Activated T-cell treated with anti-CD3 and anti-CD28 coated beads for 4 hours (primary cell): ENCODE measurements at places on chromosomes 11 and 22.

DNA sequence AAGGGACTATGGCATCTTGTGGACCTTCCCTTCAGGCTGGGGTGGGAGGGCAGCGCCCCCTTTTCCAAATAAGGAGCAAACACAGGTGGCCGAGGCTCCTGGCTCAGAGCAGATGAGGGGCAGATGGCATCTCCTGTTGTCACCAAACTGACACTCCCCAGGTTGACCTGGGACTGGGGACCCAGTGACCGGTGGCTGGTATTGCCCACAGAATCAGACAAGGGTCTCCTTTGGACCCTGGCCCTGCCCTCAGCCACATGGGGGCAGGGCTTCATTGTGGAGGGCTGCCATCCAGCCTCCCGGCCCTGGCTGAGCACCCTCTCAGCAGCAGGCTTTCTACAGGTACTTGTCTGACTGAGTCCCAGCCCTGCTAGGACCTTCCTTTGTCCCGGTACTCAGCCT lies 842 bp upstream of the SIGIRR start:
- no peak for DNase-seq

- DNase-seq, result peak; percentile 28
Measured at GRCh38 chr11:57566905-57567514, 462 bp downstream of the UBE2L6 start.

DNA sequence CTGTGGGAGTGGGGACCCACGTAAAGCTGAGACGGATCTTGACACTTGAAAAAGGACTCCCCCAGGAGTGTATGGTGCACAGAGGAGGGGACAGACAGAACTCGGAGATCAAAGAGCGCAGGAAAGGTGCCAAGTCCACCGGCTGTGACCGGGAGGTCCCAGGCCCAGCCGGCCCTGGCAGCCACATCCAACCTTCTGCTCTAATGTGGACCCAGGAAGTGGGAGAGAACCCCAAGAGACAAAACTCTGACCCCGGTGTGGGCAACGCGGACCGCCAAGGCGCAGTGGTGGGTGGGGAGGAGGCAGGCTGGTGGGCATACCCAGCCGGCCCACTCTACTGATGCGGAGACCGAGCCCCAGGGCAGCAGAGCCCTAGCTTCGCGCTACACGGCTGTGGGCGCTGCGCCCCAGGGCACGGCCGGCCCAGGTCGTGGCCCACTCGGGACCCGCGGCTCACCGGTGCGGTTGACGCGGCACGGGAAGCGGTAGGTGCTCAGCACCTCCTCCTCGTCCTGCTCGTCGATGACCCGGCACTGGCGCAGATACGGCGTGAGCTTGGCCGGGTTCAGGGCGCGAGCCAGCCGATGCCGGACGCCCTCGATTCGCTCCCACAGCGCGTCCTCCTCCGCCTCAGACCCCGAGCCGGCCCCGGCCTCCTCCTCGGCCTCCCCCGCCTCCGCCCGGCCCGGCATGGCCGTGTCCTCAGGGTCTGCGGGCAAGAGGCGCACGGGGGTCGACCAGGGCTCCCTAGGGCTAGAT lies 527 bp downstream of the CARD10 start:
- no peak for DNase-seq

DNA sequence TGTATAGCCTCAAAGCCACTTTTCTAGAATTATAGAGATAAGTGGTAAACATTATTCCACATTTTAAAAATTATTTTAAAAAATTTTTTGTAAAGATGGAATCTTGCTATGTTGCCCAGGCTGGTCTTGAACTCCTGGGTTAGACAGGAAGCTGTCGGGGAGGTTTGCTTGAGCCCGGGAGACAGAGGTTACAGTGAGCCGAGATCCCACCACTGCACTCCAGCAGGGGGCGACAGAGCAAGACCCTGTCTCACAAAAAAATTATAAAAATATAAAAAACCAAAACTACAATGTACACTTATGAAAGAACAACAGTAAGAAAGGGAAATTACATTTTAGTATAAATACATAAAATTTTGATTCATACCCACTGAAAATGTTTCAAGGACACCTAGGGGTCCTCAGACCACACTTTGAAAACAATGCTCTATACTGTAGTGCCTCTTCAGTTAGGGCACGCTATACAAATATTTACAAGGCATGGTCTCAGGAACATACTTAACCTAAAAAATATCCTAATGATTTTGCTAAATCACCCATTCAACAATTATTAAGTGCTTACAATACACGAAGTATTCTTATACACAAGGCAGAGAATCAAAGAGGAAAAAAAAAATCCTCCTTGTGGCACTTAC lies 111.2 kb downstream of the MRTFA start:
- peak; percentile 69 for DNase-seq

- no peak for DNase-seq
Measured at GRCh38 chr11:131689049-131689925, 318.9 kb downstream of the NTM start.

DNA sequence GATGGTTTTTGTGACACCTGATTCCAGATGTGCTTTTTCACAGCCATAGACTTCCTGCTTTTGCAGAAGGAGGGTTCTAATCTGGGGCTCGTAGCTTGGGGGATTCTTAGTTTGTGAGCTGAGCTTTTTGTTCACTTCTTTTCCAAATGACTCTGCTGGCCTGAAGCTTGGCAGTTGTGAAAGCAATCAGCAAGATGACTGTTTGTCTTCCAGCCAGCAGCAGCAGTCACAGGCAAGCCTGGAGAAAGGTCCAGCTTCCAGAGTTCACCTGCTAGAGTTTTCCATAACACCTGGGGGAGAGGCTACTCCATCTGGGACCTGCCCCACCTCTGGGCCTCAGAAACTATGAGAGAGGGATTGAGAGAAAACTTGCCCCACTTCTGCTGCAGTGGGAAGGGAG lies 4.1 kb downstream of the MARK2 start:
- DNase-seq, result no peak

- no peak for DNase-seq
Measured at GRCh38 chr22:35152316-35152715, 86.4 kb downstream of the ISX start.

- DNase-seq, result no peak
Measured at GRCh38 chr22:19737846-19738663, 14.7 kb downstream of the GP1BB start.

DNA sequence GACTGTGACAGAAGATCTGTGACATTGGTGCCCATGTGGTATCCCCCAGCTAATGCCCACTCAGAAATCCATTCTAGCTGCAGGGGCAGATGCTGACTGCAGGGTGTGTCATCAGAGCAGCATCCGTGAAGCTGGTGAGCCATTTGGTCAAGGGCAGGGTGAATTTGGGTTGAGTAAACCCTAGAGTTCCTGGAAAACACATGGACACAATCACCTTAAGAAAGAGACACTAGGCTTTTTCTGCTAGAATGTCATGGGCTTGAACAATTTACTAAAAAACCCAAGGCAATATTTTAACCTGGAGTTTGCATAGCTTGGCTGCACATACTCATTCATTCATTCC lies 100.0 kb downstream of the ADAMTS15 start:
- DNase-seq, result no peak

DNA sequence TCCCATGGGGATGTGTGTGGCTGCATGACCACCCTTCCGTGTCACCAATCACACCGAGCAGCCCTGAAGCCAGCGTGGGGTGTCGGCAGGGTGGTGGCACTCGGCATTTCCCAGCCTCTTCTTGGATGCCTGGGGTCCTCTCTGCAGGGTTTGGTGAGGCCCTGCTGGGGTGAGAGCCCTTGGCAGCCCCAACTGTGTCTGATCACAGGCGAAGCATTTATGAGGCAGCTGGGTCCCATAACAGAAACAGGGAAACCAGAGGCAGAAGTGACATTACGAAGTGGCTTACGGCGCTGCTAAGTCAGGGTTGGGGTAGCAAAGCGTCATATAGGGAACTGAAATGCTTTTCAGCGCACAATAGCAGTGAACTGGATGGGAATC lies 92.3 kb upstream of the SEPTIN5 start:
- DNase-seq, result no peak

- DNase-seq, result peak; percentile 11
Measured at GRCh38 chr11:86214710-86215109, 29.8 kb upstream of the EED start.

DNA sequence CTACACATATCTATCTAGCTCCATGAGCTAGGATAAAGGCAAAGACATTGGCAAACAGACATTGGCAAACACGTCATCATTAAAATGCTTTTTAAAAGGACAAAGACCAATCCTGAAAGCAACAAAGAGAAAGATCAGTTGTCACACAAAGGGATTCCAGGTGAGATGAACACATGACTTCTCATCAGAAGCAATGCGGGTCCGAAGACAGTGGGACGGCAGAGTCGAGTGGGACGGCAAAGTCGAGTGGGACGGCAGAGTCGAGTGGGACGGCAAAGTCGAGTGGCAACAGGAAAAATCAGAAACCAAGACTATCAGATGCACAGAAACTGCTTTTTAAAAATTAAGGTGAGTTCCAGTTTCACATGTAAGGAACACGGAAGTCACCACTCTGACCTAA lies 609.5 kb downstream of the BRD1 start:
- no peak for DNase-seq

- DNase-seq, result no peak
Measured at GRCh38 chr11:102981324-102981910, 25.9 kb upstream of the MMP13 start.

- DNase-seq, result no peak
Measured at GRCh38 chr11:79486242-79486984, 45.6 kb upstream of the TENM4 start.

DNA sequence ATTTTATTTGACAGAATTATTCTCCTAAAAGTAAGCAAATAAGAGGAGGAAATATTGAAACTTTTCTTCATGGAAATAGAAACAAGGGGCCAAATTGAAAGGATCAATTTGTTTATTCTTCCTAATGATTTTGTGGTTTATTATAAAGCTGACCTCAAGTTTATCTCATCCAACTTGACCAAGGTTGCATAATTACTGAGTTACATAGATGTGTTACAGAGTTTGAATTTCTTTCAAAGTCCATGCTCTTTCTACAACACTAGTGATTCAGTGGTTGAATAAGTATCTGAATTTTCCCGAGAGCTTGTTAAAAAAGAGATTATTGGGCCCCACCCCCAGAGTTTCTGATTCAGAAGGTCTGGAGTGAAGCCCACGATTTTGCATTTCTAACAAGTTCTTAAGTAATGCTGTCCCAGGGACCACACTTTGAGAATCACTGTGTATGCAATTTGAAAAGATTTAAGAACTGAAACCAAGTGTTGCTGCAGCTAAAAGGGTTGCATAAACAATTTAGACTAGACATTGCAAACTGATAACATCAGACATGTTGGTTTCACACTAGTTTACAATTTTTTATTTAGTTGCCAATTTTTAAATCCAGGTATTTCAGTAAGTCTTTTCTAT lies 485.7 kb upstream of the ANO5 start:
- DNase-seq, result no peak

- DNase-seq, result no peak
Measured at GRCh38 chr11:69205743-69206612, 50.2 kb downstream of the SMIM38 start.

GRCh38 chr11:71564430-71564829 lies 933 bp upstream of the KRTAP5-10 start:
- DNase-seq, result no peak

DNA sequence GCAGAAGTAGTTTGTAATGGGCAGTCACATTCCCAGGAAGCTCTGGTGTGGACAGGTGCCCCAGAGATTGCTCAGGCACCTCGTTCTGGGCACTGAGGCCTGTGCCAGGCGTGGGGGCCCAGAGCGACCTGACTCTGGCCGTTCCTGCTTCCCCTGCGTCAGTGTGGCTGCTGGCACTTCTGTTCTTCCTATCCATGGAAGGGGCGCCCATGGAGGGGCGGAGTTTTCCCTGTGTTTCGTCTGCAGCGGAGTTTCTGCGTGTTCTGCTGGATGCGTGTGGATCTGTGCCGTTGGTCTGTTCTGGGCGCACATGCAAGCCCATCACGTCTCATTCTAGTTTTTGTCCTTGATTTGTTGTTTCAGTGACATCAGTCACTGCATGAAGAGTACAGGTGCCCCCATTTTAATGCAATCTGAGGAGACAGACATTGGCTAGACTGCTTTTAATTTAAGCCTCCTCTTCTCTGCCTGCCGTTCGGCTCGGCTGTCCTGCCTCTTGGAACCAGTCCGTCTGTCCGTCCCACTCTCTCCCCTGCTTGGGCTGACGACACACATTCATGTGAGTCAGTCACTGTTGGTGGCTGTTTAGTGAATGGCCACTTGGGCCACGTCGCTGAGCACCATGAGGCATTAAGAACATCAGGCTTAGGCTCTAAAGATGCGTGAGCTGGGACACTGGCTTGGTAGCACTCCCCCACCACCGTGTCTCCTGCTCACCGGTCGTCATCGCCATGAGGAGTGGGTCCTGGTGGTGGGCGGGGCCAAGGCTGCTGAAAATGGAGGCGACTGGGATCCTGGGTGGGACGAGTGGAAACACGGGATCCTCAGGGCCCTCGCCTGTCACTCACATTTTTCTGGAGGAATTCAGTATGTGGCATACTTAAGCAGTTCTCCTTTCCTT lies 255.8 kb downstream of the TBC1D22A start:
- no peak for DNase-seq

DNA sequence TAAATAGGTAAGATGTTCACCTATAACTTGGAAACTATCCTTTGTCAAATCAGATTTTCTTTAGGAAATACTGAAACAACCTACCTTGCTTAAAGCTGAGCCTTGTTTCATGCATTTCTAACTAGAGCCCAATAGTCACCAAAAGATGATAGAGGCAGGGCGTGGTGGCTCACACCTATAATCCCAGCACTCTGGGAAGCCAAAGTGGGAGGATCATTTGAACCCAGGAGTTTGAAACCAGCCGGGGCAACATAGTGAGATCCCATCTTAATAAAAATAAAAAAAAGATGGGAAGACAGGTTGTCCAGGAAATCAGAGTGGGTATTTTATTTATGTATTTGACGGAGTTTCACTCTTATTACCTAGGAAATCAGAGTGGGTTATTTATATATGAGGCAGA lies 38.3 kb downstream of the DDX6 start:
- DNase-seq, result no peak

DNA sequence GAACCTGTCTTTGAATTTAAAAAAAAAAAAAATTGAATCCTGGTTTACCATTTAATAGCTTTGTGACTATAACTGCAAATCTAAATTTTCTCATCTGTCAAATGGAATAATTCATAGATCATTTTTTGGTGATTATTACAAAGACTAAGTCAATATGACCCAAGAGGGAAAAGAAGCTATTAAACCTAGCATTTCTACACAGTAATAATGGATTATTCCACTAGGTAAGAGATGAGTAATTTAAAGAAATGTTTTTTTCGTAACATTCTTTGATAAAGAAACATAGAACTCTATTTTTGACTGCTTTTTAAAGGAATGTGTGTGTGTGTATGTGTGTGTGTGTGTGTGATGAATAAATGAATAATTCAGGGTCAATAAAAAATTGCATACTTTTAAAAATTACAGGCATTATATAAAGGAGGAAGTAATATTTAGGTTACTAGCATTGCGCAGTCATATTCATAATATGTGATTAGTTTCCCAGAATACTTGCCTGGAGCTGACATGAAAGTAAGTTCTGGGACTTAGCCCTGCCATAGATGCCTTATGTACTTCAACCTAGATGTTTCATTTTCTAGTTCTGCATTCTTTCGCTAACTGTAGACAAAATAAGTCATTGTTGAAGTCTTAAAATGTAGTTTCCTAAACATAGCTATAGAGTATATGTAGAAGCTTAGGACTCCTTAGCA lies 72.9 kb downstream of the TMEM135 start:
- DNase-seq, result no peak

- no peak for DNase-seq
Measured at GRCh38 chr11:60367009-60367408, 11.3 kb upstream of the MS4A7 start.
